Stimulated activated naive CD4-positive, alpha-beta T cell (primary cell): ENCODE measurements at places on chromosomes 2 and 18.

- DNase-seq = no peak
These were observed 1.3 kb upstream of the BZW1 start for GRCh38 chr2:200810252-200810997.

GRCh38 chr2:178479758-178480226, 465 bp upstream of the PLEKHA3 start:
- DNase-seq = no peak

GRCh38 chr18:53402670-53403069, 821.8 kb downstream of the MBD2 start:
- DNase-seq = no peak

- DNase-seq = no peak
These were observed 24.9 kb downstream of the CIDEA start for GRCh38 chr18:12278741-12279682.

GRCh38 chr2:78682781-78683180, 342.7 kb upstream of the REG3G start:
- DNase-seq = no peak

- DNase-seq = no peak
These were observed 22.0 kb downstream of the GPC1 start for GRCh38 chr2:240457223-240458043.

GRCh38 chr2:71327916-71328315, 3.7 kb upstream of the ZNF638 start:
- no peak for DNase-seq

GRCh38 chr2:221466744-221467143, 105.4 kb downstream of the EPHA4 start:
- DNase-seq = no peak

- DNase-seq = no peak
These were observed 20.3 kb downstream of the RAB3GAP1 start for GRCh38 chr2:135072125-135072997.

DNA sequence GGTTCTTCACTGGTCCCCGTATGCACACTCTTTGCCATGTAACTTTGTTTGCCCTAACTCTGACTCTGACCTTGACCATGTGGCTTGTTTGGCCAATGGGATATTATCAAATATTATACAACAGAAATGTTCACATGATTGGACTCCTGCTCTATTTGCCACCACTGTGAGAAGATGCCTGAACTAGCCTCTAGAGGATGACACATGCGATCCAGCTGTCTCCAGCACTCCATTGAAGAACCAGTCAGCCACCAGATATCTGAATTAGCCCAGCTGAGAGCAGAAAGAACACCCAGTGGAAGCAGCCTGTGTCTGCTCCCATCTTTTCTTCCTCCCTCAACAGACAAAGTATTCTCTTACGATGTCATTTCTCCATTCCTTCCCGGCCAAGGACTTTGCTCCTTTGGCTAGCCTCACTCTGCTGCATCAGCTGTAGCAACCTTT, 412.1 kb downstream of the IRS1 start:
- DNase-seq = no peak

DNA sequence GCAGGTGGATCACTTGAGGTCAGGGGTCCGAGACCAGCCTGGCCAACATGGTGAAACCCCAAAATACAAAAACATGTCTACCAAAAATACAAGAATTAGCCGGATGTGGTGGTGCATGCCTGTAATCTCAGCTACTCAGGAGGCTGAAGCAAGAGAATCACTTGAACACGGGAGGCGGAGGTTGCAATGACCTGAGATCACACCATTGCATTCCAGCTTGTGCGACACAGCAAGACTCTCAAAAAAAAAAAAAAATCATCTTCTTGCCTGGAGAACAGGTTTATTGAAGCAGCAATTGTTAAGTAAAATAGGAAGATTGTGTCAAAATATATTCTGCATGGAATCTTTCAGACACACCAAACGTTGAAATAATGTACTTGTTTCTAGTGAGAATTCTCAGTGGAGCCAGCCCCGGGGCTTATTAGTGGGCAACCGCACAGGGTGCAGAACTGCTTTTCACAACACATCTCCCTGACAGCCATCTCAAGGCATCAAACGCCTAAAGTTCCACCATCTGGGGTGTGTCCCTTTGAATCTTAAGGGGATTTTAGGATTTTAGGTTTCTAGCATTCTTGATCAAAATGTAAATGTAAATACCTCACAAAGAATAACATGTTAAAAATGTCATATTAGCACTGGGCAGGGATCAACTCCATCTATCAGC, 28.6 kb upstream of the PPP4R1 start:
- DNase-seq = no peak

DNA sequence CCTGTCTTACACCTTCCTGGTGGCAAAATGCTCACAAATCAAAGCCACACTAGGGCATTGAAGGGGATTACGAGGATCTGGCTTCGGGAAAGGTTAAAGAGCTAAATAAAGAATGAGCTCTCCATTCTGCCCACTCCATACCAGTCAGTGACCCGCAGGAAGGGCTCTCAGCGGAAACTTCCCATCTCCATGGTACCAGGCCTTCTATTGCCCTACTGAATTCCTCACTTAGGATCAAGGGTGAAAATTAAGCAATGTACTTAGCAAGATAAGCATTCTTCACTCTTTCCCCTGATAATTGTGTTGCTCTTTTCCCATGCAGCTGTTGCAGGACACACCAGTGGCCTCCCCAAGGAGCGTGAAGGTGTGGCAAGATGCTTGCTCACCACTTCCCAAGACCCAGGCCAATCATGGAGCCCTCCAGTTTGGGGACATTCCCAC, 75.6 kb upstream of the TTC39C start:
- no peak for DNase-seq

GRCh38 chr2:153558247-153558646, 79.7 kb upstream of the RPRM start:
- no peak for DNase-seq

GRCh38 chr2:238963161-238963970, 115.5 kb downstream of the TWIST2 start:
- no peak for DNase-seq

GRCh38 chr2:135066710-135067109, 14.6 kb downstream of the RAB3GAP1 start:
- no peak for DNase-seq

- no peak for DNase-seq
These were observed 725 bp upstream of the ANKRD53 start for GRCh38 chr2:70977605-70978205.

DNA sequence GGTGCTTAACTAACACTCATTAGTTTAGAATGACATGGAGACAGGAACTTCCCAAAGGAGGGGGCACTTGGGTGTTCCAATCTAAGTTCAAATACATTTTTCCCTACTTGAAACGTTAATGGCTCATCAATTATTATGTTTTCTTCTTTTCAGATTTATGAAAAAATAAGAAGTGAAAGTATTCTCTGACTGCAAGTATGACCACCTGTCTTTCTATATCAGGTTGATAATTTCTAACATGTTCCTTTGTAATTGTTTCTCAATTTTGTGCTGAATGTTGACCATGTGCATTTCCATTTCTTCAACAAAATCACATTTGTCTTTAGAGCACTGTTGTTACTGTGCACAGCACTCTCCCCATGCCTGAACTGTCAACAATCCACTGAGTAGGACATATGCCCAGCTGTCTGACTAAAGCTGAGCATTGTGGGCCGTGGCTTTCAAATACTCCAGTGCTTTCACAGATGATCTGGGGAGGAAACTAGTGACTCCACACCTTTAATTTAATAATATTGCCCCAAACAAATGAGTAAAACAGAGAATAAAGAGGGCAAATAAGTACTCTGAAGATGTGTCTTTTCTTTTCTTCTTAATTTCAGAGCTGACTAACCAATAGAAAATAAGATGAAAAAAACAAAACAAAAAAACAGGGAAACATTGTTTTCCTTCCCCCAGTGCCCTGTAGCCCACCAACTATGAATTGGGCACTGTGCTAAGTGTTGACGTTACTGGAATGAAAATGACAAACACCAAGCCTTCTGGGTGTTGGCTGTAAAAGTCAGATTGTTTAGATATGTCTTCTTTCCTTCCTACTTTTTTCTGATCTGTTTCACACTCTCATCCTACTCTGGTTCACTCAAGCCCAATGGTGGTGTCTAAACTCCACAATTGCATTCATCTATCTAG, 16.0 kb downstream of the LANCL1 start:
- no peak for DNase-seq

- DNase-seq = no peak
These were observed 4.7 kb downstream of the SERTAD2 start for GRCh38 chr2:64649013-64649484.

DNA sequence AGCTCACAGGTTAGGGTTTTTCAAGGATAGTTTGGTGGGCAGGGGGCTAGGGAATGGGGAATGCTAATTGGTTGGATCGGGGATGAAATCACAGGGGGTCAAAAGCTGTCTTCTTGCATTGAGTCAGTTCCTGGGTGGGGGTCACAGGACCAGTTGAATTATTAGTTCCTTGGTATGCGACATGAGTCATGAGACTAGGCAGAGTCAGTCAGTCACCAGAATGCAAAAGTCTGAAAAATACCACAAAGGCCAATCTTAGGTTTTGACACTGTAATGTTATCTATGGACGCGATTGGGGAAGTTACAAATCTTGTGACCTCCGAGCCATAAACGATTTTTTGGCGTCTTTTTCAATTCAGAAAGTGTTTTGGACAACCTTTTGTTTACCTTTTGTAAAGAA, 101.2 kb downstream of the ZNF519 start:
- no peak for DNase-seq

DNA sequence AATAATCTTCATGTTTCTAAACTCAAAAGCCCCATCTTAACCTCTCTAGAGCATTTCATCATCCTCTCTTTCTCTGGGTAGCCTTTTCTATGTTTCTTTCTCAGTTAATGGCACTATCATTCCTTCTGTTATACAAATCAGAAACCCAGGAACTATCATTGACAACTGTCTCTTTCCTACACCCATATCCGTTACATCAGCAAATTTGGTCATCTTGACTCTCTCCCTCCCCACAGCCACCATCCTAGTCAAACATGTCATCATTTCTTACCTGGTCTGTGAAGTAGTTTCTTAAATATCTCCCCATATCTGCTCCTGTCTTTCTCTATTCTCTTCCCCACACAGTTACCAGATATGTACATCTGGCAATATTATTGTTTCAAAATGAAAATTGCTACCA, 62.8 kb downstream of the THSD7B start:
- DNase-seq = no peak

DNA sequence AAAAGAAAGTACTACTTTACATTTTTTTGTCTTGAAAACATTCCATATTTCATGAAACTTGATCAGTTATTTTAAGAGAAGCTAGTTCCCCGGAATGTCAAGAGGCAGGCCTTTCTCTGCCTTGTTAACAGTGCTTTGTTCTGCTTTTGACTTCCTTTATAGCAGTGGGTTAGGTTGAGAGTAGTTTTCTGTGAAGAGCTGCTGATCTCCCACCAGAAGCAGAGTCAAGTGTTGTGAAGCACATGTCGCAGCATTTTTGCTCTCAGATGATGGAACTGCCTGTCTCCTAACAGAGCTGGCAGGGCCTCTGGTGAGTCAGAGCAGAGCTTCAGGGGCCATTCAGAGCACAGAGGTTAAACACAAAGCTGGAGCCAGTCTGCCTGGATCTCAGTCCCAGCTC, 871.8 kb downstream of the SLC4A3 start:
- DNase-seq = no peak

GRCh38 chr2:27724191-27724590, 47.3 kb upstream of the MRPL33 start:
- no peak for DNase-seq

GRCh38 chr2:23385748-23386338, 864 bp downstream of the KLHL29 start:
- no peak for DNase-seq

- no peak for DNase-seq
These were observed 1.6 kb upstream of the RTP5 start for GRCh38 chr2:241867776-241868420.

DNA sequence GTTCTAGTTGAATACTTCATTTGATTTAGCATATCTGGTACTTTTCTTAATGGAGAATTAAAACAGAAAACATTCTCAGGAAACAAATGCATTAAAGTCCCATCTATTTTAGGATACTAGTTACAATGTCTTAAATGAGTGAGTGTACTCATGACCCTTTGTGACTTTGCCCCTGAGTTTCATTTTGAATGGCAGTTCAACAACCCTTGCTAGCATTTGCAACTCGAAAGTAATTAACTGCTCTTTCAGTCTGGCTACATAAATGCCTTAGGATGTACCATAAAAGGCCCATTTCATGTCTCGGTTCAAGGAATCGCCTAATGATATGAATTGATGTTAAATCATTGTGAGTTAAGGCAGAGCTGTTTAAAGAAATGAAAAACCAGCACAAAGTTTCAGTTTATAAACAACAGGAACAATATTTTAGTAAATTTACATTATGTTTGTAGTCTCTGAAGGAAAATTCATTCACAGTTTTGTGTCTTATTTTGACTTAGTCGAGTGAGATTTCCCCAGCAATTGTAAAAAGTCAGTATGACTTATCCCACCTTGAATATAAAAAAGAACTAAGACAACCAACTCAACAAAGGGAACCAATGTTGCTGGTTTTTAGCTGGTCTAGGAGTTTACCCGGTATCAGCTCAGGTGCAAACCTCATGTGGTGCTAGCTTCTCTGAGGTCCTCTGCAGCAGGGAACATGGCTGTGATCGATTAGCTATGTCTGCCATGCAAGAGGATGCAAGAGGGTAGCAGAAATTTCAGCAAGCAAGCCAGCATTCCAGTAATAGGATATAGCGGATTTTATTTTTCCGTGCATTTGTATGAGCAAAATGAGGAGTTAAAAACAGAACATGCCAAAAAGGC, 386.2 kb downstream of the PTPRM start:
- DNase-seq = no peak

GRCh38 chr2:72425996-72426395, 278.3 kb upstream of the CYP26B1 start:
- DNase-seq = no peak

DNA sequence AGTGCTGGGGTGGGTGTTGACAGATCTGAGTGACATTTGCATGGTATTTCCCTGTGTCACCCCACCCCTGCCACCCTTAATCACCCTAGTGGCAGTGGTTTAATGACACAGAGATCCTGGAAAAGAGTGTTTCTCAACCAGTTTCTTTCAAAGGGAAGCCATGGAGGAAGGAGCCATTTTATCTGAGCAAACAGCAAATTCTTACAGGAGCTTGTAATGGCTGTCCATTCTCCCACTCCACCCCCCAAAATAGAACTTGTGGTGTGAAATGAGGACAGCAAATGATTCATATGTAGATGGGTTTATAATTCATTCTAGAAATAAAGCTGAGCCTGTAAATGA, 51.5 kb downstream of the CDC42EP3 start:
- no peak for DNase-seq

DNA sequence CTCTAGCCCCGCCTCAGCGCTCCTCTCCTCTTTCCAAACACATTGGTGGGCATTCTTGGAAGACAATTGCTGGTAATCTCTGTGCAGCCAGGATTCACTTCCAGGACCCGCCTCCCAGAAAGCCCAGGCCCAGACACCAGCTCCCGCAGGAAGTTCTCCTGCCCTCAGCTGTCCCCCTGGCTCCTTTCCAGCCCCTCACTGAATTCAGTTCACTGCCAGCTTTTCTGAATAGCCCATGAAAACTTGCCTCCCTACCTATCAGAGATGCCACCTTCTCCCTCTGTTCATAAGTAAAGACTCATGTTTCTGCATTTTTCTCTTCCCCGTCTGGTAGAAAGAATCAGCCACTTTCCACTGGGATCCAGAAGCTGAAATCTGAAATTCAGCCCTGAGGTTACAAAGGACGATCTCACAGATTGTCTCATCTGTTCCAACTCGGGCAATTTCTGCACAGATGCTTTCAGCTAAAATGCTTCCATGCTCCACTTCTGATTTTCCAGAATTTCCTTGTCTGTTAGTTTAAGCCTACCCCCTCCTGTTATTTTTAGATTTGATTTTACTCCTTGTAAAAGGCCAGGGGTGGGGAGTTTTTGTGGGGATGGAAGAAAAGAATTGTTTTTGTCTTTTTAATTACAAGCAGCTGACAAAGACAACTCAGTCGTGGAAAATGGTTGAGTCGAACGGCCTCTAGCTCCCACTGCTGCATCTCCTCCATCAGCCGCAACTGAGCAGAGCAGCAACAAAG, 98.1 kb downstream of the SP3 start:
- DNase-seq = no peak
